ENCODE measurements at places on chromosomes 1 and 21.

DNA sequence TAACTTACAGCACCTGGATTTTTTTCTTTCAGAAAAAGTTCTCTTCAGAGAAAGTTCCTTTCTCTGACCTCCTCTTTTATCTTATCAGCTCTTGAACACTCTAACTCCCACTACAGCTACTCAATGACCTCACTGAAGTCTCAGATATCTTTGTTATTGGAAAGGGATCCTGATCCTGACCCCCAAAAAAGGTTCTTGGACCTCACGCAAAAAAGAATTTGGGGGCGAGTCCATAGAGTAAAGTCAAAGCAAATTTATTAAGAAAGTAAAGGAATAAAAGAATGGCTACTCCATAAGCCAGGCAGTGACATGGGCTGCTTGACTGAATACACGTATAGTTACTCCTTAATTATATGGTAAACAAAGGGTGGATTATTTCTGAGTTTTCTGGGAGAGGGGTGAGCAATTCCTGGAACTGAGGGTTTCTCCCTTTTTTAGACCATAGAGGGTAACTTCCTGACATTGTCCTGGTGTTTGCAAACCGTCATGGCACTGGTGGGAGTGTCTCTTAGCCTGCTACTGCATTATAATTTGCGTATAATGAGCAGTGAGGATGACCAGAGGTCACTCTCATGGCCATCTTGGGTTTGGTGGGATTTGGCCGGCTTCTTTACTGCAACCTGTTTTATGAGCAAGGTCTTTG, 44.2 kb downstream of the WDR64 start:
- DNase-seq: no peak

GRCh38 chr1:74399249-74399648, 113.2 kb downstream of the LRRC53 start:
- no peak for DNase-seq

GRCh38 chr1:38925391-38925790, 16.2 kb downstream of the RHBDL2 start:
- no peak for DNase-seq

DNA sequence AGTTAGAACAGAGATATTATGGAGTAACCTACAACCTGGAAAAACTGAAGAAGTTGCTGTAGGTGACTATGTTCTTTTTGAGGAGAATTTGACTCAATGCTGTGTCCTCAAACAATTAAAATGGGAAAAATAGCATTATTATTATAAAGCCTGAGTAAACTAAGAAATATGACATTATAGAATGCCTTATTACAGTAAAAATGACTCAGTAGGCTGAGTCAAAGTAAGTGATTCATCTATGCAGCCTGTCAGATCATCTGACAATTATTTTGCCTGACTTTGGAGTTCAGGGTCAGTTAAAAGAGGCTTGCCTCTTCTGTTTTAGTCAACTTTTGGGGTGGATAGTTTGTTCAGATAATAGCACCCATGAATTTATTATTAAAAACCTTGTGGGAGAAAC, 150.8 kb upstream of the PTGFR start:
- peak; percentile 69 for DNase-seq

DNA sequence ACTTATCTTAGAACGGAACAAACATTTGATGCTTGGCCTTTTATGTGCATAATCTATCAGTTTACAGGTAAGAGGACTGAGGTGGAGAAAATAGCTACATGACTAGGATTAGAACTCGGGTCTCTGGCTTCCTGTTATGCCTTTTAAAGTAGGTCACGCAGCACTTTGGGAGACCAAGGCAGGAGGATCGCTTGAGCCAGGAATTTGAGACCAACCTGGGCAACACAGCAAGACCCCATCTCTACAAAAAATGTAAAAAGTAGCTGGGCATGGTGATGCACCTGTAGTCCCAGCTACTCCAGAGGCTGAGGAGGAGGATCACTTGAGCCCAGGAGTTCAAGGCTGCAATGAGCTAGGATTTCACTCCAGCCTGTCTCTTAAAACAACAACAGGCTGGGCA, 81.9 kb upstream of the AKT3 start:
- no peak for DNase-seq

DNA sequence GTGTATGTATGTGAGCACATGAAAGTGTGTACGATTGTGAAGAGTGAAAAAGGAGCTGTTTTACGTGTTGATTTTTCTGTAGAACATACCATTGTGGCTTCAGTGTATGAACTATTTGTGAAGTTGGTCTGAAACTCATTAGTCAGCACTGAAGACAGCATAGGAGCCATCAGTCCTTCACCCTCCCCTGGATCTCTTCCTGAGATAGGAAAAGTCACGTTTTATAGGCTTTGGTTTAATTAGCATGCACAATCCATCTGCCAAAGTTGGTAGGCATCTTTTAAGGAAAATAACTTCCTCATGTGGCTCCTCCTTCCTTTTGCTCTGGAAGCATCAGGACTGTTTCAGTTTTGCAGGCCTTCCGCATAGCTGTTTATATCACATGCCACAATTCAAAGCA, 1.4 kb upstream of the RABIF start:
- no peak for DNase-seq

DNA sequence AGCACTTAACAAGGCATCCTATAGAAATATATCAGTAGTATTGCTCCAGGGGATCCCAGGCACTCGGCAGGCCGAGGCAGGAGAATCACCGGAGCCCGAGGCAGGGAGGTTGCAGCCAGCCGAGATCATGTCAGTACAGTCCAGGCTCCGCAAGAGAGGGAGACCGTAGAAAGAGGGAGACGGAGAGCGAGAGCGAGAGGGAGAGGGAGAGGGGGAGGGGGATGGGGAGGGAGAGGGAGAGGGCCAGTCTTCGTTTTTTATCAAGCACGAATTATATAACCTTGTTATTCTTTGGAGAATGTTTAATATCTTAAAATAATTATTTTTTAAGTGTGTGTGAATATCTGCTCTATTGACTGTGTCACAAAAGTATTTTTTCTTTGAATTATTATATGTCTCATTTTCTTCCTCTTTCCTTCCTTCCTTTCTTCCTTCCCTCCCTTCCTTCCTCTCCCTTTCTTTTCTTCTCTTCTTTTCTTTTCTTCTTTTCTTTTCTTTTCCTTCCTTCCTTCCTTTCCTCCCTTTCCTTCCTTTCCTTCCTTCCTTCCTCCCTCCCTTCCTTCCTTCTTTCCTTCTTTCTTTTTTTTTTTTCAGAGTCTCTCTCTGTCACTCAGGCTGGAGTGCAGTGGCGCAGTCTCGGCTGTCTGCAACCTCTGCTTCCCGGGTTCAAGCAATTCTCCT, 233.7 kb downstream of the SRGAP2C start:
- DNase-seq: no peak

DNA sequence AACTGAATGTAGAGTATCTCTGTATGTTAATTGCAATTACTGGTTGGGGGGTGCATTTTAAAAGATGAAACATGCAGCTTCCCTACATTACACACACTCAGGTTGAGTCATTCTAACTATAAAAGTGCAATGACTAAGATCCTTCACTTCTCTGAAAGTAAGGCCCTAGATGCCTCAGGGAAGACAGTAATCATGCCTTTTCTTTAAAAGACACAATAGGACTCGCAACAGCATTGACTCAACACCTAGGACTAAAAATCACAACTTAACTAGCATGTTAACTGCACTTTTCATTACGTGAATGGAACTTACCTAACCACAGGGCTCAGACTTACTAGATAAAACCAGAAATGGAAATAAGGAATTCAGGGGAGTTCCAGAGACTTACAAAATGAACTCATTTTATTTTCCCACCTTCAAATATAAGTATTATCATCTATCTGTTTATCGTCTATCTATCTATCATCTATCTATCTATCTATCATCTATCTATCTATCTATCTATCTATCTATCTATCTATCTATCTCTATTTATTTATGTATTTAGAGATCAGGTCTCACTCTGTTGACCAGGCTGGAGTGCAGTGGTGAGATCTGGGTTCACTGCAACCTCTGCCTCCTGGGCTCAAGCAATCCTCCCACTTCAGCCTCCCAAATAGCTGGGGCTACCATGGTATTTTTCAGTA, 47.8 kb downstream of the CHML start:
- DNase-seq: no peak

- no peak for DNase-seq
Observed at GRCh38 chr21:45211661-45212060, 76.0 kb downstream of the POFUT2 start.

DNA sequence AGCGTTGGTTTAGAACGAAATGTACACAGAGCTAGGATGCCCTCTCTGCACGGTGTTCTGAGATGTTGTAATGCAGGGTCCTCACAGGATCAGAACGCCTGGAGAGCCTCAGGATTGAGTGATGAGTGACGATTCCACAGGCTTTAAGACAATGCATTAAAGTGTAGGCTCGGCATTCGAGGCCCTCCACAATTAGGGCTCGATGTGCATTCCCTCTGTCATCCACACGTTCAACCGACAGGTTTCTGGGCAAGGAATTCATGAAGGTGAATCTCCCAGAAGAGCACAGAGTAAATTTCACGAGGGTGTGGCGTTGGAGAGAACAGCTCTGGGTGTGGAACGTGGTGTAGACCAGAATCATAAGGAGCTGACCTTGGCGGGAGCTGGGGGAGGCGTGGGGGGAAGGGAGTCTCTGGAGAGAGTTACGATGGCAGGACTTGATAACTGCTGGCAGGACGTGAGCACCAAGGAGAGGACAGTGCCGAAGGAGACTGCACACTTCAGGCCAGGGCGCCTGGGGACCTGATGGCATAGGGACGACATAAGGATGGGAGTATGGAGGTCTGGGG, 51.0 kb upstream of the EFHD2 start:
- no peak for DNase-seq

GRCh38 chr1:210259561-210259960, 27.0 kb downstream of the SERTAD4 start:
- DNase-seq: peak; percentile 62

GRCh38 chr21:20822666-20823065, 175.5 kb upstream of the NCAM2 start:
- DNase-seq: no peak

- peak; percentile 47 for DNase-seq
Observed at GRCh38 chr21:28742527-28742926, 250.2 kb downstream of the LTN1 start.

- peak; percentile 89 for DNase-seq
Observed at GRCh38 chr21:35204850-35205541, 155.9 kb upstream of the RUNX1 start.

DNA sequence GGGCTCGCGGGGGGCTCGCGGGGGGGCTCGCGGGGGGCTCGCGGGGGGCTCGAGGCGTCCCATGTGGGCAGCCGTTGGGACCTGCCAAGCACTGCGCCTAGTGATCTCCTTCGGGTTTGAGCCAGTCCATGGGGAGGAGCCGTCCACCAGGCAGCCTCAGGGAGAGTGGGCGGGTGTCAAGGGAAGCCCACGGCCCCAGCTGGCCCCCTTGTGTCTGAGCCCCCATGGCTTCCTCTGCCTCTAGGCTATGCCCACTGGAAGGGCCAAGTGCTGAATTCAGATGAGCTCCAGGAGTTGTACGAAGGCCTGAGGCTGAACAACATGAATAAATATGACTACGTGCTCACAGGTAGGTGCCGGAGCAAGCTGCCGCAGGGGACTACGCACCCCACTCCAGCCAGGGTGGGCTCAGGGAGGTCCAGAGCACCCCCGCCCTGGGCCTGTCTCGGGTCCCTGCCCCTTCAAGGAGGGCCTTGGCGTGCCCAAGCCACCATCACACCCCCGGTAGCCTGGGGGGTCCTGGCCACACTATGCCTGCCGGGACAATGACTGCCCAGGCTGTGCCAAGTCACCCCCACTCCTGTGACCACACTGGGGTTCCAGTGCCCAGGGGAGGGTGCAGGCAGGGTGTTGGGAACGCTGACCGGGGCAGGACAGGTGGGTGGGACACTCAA, 22.6 kb downstream of the PDXK start:
- no peak for DNase-seq

DNA sequence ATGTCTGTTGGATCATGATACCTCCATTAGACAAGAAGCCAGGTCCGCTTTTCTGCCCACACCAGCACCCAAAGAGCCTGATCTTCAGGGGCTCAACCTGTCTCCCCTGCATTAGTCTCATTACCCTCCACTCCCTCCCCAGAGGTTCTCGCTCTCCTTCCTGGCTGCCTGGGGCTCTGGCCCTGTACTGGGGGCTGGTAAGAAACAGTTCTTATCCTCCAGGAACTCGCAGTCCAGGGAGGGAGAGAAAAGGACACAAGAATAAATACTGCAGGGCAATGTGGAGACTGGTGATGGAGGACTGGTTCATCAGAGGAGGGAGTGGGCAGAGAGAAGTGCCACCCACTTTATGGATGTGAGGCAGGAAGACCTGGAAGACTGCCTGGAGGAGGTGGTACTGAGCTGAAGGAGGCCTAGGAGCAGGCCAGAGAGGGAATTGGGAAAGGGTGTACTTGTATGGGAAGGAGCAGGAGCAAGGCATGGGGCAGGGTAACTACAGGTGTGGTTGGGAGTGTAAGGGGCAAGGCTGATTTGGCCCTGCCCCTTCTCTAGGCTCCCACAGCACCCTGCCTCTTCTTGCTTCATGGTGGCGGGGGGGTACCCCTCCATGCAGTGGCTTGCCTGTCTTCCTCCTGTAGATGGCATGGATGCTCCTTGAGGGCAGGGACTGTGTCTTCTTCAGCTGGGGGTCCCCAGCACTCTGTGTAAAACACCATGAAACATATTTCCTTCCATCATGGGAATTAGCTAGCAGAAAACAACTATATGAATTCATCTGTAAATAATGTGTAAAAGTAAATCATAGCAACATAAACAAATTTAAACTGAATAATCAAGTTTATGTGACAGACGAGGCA, 5.0 kb downstream of the LRRC71 start:
- DNase-seq: no peak

DNA sequence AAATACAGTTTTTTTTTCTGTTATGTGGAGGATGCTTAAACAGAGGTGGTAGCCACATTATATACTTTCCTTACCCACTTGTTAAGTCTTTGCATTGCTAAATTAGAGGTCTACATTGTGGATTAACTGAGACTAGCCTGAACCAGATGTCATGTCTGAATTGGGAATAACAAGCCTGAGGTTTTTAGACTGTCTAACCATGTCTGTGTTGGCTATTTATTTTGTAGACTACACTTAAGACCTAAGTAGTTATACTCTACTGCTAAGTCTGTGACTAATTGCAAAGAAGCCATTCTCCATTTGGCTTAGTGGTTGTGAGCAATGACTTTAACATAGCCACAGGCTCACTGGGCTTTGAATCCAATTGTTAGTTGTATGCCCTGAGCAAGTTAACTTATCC, 45.4 kb downstream of the CDC14A start:
- DNase-seq: no peak
